Trophoblast cell (in vitro differentiated cells and primary cell): ENCODE measurements at places on chromosomes 1 and 21.

GRCh38 chr1:180160357-180160756, 5.7 kb downstream of the QSOX1 start:
- no peak for DNase-seq

- no peak for DNase-seq
Observed at GRCh38 chr1:53367503-53368313, 39.8 kb upstream of the LRP8 start.

DNA sequence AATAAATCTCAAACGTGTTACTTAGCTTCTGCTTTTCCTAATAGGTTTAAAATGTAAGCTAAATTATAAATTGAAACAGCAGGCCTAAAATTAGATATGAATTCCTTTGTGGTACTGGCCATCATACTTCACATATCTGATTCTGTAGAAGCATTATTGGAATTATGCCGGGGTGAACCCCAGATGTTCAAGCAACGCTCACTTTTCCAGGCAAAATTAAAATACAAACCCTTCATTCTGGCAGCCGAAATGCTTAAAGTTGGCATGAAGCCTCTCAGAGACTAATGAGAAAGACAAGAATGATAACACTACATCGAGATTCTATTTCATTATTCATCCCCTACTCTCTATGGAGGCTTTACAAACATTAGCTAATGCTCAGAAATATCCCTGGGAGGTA, 1352.7 kb upstream of the ADGRL2 start:
- DNase-seq = no peak

DNA sequence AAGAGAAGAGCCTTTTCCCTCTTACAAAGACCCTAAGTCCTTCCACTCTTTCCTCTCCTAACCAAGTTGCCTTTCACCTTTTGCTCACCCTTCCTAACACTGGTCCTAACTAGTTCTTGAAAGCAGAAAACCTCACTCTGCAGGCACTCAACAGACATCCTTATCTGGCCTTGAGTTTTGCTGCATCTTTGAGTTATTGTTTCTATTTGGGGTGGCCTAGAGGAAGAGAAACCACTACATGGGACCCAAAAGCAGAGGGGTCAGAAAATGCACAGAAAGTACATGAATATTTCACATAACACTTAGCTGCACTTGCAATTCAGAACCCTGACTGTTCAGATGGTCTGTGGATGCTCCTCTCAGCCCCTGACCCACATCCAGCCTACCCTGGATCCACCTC, 178.3 kb upstream of the SYT6 start:
- no peak for DNase-seq

GRCh38 chr1:31939484-31940329, 1.5 kb upstream of the PTP4A2 start:
- peak; percentile 84 for DNase-seq

- no peak for DNase-seq
Observed at GRCh38 chr1:4657244-4657789, 2.9 kb downstream of the AJAP1 start.

- DNase-seq = no peak
Observed at GRCh38 chr1:234907208-234907939, 221.3 kb downstream of the TOMM20 start.

GRCh38 chr1:8358897-8359616, 41.1 kb downstream of the SLC45A1 start:
- DNase-seq = no peak

GRCh38 chr1:193299038-193299437, 112.6 kb upstream of the B3GALT2 start:
- DNase-seq = no peak

DNA sequence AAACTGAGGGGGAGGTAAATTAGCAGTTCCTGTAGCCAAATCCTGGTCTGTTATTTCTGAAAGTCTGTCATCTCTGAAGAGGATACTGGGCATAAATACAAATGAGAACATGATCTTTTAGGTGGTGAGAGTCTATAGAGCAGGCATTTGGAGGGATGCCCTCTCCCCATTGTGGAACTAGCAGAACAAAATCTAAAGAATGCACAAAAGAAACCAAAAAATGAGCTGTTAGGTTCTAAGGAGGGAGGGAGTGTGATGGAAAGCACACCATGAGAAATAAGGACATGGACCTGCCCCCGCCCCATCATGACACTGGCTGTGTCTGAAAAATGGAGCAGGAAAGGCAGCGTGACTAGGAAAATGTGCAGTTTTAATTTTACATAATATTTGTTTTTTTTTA, 262.0 kb downstream of the KIF26B start:
- DNase-seq = no peak

GRCh38 chr1:23809751-23810171, 9.2 kb upstream of the GALE start:
- DNase-seq = peak; percentile 73

- peak; percentile 75 for DNase-seq
Observed at GRCh38 chr1:155226910-155227260, 18.4 kb downstream of the MTX1 start.

GRCh38 chr21:27572696-27573095, 605.8 kb upstream of the ADAMTS5 start:
- DNase-seq = peak; percentile 70

GRCh38 chr1:70896224-70896623, 151.4 kb downstream of the PTGER3 start:
- peak; percentile 21 for DNase-seq

GRCh38 chr21:39663066-39663465, 50.3 kb downstream of the B3GALT5 start:
- DNase-seq = no peak

GRCh38 chr21:16186742-16187141, 457.0 kb downstream of the USP25 start:
- DNase-seq = no peak

DNA sequence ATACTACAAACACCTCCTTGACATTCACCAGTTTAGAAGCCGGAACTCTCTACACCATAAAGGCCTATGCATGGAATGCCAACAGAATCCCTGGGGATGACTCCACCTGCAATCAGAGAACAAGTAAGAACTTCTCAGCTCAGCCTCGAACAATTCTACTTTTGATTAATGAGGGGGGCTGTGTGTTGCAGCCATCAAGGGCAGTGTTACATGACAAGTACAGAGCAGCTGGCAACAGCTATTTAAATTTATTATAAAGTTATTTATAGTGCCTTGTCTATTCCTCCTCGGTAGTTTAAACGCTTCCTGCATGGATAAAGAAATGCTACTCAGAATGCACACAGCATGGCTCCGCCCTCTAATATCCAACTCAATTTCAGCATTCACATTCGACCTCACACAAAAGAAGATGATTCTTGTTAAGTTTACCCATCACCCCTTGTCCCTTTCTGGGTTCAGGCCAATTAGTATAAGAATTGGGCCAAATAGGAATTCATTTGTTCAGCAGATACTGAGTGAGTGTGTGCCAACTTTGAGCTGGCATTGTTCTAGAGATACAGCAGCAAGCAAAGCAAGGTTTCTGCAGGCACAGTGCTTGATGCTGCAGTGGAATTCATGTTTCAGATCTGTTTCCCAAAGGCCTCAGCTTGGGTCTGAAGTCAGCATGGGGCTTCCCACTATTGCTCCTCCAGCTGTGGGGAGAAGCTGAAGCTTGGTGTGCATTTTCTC, 6.4 kb downstream of the FNDC7 start:
- DNase-seq = no peak

DNA sequence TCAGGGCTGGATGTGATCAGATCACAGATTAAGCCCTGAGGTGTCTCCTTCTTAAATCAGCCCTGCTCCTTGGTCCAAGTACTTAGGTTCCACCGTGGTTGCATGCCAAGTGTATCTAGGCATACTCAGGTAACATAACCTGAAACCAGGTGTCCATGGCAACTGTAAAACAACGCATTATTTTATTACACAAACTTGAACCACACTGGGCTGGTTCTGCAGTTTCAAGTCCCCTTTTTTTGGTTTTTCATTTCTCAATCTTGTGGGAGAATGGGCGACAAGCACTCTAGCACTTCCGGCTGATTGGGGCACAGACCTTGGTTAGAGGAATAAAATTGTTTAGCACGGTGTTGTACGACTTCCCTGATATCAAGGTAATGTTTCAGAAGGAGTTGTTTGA, 65.2 kb downstream of the GBP6 start:
- DNase-seq = no peak

DNA sequence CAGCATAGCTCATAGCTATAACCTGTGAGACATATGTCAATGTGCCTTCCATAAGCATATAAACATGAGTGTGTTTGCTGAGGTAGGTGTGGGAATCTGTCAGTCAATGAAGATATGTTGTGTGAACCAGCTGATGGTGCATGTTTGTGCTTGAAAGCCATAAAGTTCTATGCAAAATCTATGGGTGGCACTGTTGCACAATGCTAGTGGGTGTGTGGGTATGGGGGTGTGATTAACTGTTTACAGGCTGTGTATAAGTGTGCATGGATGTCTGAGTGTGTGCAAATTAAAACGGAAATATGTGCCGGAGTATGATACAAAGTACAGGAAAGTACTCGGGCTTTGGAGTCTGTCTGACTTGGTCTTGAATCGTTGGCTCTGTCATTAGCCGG, 1.0 kb upstream of the ATP2B4 start:
- peak; percentile 31 for DNase-seq

DNA sequence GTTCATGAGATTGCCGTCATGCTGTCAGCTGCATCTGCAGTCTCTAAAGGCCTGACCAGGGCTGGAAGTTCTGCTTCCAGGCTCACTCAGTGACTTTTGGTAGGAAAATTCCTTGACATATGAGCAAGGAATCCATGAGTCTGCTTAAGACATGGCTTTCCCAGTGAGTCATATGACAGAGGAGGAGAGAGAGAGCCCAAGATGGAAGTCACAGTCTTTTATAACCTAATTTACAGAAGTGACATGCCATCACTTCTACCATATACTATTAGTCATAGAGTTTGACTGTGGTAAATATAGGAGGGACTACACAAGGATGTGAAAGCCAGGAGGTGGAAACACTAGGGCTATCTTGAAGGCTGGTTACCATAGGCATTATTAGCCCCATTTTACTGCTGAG, 115.2 kb downstream of the ROR1 start:
- DNase-seq = peak; percentile 36

GRCh38 chr1:111212634-111213335, 12.3 kb upstream of the DENND2D start:
- no peak for DNase-seq

DNA sequence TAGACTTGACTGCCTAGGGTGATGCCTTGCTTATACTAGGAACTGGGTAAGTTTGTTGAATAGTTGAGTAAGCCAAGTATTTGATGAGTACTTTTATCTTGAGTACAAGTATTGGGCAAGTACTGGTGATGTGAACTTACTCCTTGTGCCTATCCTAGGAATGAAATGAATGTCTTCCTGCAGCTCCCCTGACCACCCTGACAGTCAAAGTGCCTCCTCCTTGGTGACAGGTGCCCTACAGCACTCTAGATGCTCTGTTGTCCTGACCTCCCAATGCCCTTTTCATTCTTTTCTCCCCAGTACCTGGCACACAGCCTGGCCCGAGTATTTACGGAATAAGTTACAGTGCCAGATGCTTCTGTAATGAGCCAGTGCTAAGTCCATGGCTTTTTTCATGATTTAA, 25.5 kb downstream of the PCSK9 start:
- DNase-seq = peak; percentile 15

GRCh38 chr21:16320110-16320509, 590.3 kb downstream of the USP25 start:
- DNase-seq = no peak

DNA sequence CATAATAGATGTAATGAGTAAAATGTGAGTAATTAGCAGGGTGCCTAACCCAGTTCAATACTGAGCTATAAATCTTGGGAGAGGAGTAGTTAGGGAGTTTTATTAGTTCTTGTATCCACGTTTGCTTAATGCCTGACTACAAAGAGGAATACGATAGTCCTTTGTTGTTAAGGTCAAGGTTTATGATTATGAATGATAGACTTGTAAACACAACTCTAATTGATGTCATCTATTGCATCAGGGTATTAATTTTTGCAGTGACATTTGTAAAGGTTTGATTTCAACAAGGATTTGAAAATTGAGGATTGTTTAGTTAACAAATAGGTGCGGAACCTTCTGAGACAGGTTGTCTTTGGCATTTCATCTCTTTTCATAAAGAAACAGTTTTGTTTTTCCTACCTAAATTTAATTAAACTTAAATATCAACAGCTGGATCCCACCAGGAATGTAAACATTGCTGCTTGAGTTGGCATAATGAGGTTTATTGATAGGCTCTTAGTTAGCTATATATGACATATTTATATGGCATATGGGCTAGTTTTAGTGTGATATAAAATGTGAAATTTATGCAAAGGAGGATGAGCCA, 9.7 kb downstream of the SOAT1 start:
- DNase-seq = no peak

- no peak for DNase-seq
Observed at GRCh38 chr1:213939888-213940287, 47.9 kb upstream of the PROX1 start.

DNA sequence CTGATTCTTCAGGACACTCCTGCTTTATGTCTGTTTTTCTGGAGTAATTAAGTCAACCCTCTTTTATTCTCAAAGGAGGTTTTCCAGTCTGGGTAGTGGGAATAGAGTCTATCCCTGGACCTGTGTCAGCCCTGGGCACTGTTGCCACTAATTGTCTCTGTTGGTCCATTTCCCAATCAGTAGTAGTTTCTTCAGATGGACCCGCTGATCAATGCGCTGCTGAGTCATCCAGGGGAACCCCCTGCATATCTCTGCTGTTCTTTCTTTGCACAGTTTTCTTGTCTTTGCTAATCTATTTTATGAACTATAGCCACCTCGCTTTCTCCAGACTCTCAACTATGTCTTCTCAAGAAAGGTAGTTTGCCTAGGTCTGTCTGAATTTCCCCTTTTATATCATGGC, 82.5 kb downstream of the TNNI3K start:
- DNase-seq = no peak

DNA sequence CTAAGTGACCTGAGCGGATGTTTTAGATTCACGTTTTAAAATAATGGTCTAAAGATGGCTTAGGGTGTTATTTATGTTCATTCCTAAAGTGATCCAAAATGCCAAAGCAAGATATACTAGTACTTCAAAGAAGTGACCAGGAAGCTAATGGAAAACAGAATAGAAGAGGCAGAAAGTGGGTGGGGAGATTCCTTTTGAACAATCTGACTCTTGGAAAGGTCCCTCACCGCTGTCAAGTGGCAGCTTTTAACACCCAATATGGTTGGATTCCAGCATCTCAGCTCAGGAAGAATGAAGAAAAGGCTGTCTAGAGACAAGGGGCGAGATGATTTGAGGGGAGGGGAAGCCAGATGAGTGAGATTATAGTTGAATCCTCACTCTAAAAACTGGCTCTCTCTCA, 90.3 kb downstream of the SCMH1 start:
- no peak for DNase-seq

- peak; percentile 45 for DNase-seq
Observed at GRCh38 chr1:166603296-166603695, 236.0 kb upstream of the POGK start.

DNA sequence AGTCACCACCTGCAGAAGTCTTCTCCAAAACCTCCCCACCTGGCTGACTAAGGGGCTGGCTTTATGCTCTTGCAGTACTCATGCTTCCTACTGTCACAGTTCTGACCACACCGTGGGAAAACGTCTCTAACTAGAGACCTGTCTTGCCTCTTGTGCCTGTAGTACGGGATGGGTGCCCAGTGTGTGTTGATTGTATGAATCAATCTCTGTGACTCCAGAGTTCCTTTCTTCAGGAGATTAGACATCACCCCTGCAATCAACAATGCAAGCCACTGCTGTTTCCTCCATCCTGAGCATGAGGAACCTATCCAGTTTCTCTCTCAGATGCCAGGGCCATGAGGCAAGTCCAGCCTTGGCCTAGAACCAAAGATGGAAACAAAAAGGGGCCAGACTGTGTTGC, 64.1 kb downstream of the LRRN2 start:
- DNase-seq = no peak
